ENCODE measurements at places on chromosomes 5 and 9.

DNA sequence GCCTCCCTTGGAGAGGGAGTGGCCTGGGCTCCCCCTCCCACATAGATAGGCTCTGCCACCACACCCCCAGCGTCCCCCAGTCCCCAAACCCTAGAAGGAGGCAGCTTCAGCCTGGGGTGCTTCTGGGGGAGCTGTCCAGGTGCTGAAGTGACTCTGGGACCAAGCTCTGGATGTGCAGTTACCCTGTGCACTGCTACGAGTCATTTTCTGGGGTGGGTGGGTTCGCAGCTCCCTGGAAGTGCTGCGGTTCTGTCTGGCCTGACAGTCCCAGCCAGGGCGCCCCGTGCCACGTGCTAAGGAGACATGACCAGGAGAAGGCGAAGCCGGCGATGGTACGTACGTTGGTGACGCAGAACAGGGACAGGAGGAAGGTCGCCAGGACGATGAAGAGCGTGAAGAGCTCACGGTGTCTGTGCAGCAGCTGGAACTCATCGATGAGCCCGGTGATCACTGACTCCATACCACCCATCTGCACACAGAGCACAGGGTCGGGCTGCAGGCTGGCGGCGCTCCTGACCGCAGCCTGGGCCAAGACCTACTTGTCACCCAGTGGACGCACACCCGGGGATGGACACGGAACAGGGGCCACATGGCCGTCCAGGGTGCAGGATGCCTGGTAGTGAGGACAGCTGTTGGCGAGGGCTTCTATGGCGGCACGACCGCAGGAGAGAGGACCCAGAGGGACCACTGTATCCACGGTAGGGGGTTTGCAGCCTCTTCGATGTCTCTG, 35.7 kb downstream of the SLC6A3 start:
- no peak for DNase-seq

DNA sequence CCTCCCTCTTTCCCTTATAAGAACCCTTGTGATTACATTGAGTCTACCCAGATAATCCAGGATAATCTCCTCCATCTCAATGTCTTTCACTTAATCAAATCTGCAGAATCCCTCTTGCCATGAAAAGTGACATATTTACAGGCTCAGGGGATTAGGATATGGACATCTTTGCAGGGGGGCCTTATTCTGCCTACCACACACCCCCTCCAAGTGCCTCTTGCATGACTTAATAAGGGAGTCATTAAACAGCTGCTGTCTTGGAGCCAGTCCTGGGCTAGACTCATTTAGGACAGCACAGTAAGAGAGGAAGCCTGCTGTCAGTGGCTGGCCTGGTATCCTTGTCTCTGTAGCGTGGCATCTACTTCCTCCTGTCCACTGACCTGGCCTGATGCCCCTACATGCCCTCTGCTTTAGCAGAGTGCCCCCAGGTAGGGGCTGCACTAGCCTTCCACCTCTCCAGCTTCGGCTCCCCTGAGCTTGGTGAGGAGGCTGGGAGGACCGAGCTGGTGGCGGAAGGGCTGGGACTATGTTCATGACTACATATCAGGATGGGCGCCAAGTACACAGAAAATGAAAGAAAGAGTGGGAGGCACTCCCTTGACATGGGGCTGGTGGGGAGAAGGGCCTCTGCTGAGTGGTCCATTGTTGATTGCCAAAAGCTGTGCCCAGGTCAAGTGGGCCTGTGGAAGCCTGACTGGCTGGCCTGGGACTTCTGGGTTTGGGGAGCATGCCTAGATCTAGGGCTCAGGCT, 17.2 kb downstream of the ENHO start:
- no peak for DNase-seq

GRCh38 chr9:124779368-124780059, 2.6 kb downstream of the OLFML2A start:
- no peak for DNase-seq

DNA sequence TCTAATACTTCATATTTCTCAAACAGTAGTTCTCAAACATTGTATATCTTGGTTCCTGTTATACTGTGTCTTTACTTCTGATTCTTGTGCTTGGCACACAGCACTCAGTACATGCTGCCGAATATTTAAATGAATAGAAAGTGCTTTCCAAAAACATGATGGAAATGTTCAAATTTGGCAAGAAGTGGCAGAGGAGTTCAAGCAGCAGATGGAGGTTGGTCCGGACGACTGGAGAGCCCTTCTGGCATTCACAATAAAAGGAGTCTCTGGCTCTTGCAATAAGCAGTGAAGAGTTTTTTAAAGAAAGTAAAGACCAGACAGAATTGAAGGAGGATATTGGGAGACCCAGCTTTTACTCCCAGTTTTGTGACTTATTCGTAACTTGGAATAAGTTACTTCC, 36.3 kb downstream of the TSTD2 start:
- DNase-seq: no peak

DNA sequence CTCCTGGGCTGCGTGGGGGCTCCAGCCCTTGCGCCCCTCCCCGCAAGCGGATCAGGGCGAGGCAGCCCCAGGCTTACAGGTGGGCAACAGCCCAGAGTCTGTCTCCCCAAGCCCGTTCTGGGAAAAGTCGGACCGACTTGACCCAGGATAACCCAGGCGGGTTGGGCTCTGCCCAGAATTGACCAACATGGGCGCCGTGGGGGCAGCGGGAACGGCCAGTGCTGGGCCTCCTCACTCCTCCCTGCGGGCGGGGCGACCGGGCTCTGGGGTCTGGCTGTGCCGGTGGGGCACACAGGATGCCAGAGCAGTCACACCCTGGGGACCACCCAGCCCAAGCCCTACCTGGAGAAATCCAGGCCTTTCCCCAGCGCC, 15.3 kb upstream of the SYNPO start:
- no peak for DNase-seq

Measured in activated gamma-delta T cell treated with anti-CD3 and anti-CD28 coated beads, Interleukin-2, amount 50 U/mL, for 16 hours (primary cell).